Activated T-cell treated with anti-CD3 and anti-CD28 coated beads, Interleukin-2, amount 50 U/mL, for 72 hours (primary cell): ENCODE measurements at places on chromosomes 7 and 10. TPM values are rescaled to one million over a fixed set of nuclear protein-coding genes. Genes with fewer than 3 reads are reported as not detected.

C10orf67 gene
- total RNA-seq = 0.39 TPM

TMEM176B gene
- total RNA-seq = not detected

FGFBP3 gene
- total RNA-seq = 1.4 TPM

ERVW-1 gene
- not detected for total RNA-seq

PAX4 gene
- total RNA-seq = not detected

MMRN2 gene
- total RNA-seq = not detected

TSPAN13 gene
- total RNA-seq = 1.1 TPM

DNA sequence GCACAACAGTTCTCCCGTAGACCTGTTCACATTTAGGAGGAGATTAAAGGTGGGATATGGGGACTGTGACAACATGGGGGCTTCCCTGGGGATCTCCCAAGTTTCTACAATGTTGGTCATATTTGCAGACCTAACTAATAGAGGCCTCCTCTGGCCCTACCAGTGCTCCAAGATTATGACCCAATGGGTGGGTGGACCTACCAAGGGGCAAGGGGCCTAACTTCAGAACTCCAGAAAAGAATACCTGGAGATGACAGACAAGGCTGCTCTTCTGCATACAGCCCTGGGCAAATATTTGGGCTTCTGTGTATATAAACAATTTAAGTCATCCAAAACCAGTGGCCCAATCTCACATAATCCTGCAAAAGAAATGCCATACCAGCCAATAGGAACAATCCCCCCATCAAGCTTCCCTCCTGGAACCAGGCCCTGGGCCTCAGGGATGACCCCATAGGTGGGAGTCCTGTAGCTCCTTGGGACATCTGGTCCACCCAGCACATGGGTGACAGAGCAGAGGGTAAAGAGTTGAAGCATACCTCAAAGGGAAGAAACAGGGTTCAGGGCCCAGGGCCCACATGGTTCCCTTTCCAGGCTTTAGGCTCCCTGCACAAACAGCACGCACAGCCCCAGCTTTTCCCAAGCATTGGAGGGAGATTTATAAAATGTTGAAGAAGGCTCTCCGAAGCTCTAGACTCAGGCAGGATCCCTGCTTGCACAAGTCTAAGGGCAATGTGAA is 86.1 kb upstream of the CHST15 start:
- no peak overlapping the region for H3K27ac ChIP-seq
- peaks cover 29% of the 10 kb centered on the region for H3K4me1 ChIP-seq
- H3K36me3 ChIP-seq = no peaks in the 10 kb centered on the region
- DNase-seq = no peak
- peaks cover 8% of the 10 kb centered on the region for H3K27me3 ChIP-seq
- H3K4me3 ChIP-seq = no peak overlapping the region

DNA sequence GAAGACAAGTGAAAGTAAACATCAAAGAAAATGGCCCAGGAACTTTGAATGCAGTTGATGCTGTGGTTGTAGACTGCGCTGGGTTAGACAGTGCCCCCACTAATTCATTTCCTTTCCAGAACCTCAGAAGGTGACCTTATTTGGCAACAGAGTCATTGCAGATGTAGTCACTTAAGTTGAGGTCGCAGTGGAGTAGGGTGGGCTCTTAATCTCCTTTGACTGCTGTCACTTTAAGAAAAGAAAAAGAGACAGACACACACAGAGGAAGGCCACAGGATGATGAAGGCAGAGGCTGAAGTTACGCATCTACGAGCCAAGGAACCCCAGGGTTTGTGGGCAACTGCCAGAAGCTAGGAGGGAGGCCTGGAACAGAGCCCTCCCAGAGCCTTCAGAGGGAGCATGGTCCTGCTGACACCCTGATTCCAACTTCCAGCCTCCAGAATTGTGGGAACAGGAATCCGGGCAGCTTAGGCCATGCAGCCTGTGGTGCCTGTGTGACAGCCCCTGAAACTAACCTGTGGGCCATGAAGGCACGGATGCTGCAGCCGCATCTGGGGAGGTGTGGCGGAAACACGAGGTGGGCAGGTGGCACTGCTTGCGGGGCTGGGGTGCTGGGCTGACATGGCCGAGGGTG is 107.6 kb downstream of the PRKAG2 start:
- peaks cover 65% of the 10 kb centered on the region for H3K4me1 ChIP-seq
- H3K36me3 ChIP-seq = peaks cover 7% of the 10 kb centered on the region

- no peak within 1 kb of the TSS for H3K27ac ChIP-seq
- H3K27me3 ChIP-seq = peaks cover 26% of the 10 kb centered on the region
- no peaks in the 10 kb centered on the region for H3K36me3 ChIP-seq
These were observed at the start of gene RADIL for GRCh38 chr7:4883372-4884144. TSS of gene RADIL (minus strand) at chr7:4883716. CDS start at chr7:4878139, 5,577 bp downstream.

GRCh38 chr7:75639886-75640190 is 98.9 kb downstream of the HIP1 start:
- H3K27ac ChIP-seq = no peak overlapping the region
- H3K27me3 ChIP-seq = peaks cover 5% of the 10 kb centered on the region
- peak overlapping the region; percentile 90 for H3K4me3 ChIP-seq
- no peaks in the 10 kb centered on the region for H3K4me1 ChIP-seq

DNA sequence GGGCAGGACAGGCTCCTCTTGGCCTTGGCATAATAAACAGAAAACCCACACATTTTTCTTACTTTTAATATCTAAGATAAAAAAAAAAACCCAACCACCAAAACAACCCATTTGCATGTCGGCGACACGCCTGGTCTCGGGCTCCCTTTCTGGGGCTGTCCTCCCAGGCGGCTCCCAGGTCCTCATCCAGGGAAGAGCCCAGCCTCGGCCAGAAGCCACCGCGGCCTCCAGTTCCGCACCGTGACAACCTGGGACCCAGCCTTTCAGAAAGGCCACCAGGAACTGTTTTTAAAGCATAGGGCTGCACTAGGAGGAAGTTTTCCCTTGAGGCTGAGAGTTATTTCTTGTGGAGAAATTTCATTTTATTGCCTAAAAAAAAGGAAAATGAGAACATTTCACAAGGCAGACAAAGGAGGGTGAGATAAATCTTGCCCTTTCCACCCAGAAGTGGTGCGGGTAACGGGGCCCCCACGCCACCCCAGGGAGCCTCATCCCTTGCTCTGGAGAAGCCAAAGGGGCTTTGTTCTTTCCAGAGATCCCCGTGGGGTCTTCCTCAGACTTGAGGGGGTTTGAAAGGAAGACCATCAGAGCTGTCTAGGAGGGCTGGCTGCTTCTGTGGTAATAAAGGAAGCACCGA is 39.2 kb upstream of the MKRN1 start:
- peaks cover 5% of the 10 kb centered on the region for H3K4me1 ChIP-seq
- no peaks in the 10 kb centered on the region for H3K36me3 ChIP-seq
- peaks cover 8% of the 10 kb centered on the region for H3K27me3 ChIP-seq
- DNase-seq = no peak
- no peak overlapping the region for H3K4me3 ChIP-seq

DNA sequence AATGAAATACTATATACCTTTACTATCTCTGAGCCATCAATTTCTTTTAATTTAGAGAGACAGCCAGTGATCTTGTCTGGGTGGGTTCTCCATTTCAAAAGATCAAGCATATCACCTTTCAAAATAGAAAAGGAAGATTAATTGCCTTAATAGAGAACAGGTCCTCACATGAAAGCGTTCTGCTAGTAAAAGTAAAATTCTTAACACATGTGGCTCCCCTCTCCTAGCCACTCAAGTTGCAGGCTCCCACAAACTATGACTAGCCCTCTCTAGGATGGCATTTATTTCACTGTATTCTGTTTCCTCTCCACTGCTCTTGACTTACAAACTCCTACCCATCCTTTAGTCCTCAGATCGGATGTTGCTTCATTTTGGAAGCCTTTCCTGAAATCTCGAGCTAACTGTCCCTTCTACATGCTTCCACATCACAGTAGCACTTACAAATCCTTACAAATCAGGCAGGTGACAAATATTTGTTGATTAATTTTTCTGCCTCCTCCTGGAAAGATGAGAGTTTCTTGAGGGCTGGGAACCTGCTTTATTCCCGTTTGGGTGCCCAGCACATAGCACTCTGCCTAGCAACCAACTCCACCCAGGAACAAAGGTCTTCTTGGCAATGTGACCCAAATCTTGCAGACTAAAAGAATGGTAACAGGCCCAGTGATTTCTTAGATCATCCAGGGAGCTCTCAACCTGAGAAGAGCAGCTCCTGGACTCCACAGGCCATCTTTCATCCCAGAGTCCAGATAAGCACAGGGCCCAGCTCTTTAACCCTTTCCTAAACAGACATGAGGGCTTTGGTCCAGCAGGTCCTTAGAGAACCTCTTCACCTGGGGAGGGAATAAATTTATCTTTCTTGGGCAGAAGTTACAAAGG is 310.4 kb upstream of the IMMP2L start:
- H3K27me3 ChIP-seq = peaks cover 10% of the 10 kb centered on the region
- no peak overlapping the region for H3K4me3 ChIP-seq
- DNase-seq = no peak
- H3K27ac ChIP-seq = no peak overlapping the region
- H3K36me3 ChIP-seq = no peaks in the 10 kb centered on the region
- no peaks in the 10 kb centered on the region for H3K4me1 ChIP-seq

GRCh38 chr10:1090696-1091095 is 34.5 kb downstream of the WDR37 start:
- no peaks in the 10 kb centered on the region for H3K27me3 ChIP-seq
- H3K36me3 ChIP-seq = peaks cover 11% of the 10 kb centered on the region
- H3K4me1 ChIP-seq = peaks cover 4% of the 10 kb centered on the region
- no peak for DNase-seq

- H3K4me3 ChIP-seq = peak overlapping the region; percentile 43
- H3K4me1 ChIP-seq = peaks cover 55% of the 10 kb centered on the region
- DNase-seq = no peak
- H3K27ac ChIP-seq = peak overlapping the region; percentile 86
- peaks cover 3% of the 10 kb centered on the region for H3K36me3 ChIP-seq
These were observed 11.4 kb upstream of the PRF1 start for GRCh38 chr10:70613941-70614340.

GRCh38 chr10:12852687-12853086 is 148.8 kb downstream of the CCDC3 start:
- DNase-seq = no peak
- peaks cover 21% of the 10 kb centered on the region for H3K27me3 ChIP-seq
- H3K27ac ChIP-seq = no peak overlapping the region
- no peak overlapping the region for H3K4me3 ChIP-seq

DNA sequence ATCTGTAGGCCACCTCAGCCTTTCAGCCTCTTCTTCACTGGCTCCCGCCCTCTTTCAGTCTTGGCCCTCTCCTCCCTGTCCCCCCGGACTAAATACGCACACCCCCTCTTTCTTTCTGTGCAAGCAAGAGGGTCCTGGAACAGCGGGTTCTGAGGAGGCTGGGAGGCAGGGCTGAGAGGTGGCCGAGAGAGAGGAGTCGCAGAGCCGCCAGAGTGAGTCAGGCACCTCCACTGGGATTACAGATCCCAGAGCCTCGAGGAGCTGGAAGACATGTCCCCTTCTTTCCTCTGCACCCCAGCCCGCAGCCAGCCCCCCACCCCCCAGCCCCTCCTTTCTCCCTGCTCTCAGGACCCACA is 182 bp downstream of the CCDC136 start:
- peak overlapping the region; percentile 90 for H3K4me3 ChIP-seq
- H3K27me3 ChIP-seq = peaks cover 24% of the 10 kb centered on the region
- no peaks in the 10 kb centered on the region for H3K36me3 ChIP-seq
- DNase-seq = no peak

- H3K27me3 ChIP-seq = no peaks in the 10 kb centered on the region
- no peak within 1 kb of the TSS for H3K4me3 ChIP-seq
- no peaks in the 10 kb centered on the region for H3K36me3 ChIP-seq
- no peaks in the 10 kb centered on the region for H3K4me1 ChIP-seq
- no peak for DNase-seq
These were observed at the start of gene ASZ1 for GRCh38 chr7:117427258-117427701. TSS of gene ASZ1 (minus strand) at chr7:117427493. CDS start at chr7:117427460, 33 bp downstream.

- H3K27me3 ChIP-seq = no peaks in the 10 kb centered on the region
- no peaks in the 10 kb centered on the region for H3K36me3 ChIP-seq
- no peaks in the 10 kb centered on the region for H3K4me1 ChIP-seq
- no peak overlapping the region for H3K27ac ChIP-seq
- DNase-seq = no peak
These were observed 350.9 kb downstream of the ANKRD30A start for GRCh38 chr10:37476285-37476684.

GRCh38 chr10:34859170-34859569 is 44.1 kb upstream of the PARD3 start:
- no peaks in the 10 kb centered on the region for H3K36me3 ChIP-seq
- H3K27me3 ChIP-seq = peaks cover 6% of the 10 kb centered on the region
- H3K27ac ChIP-seq = no peak overlapping the region
- no peaks in the 10 kb centered on the region for H3K4me1 ChIP-seq
- H3K4me3 ChIP-seq = no peak overlapping the region

GRCh38 chr7:41915871-41916270 is 213.0 kb upstream of the INHBA start:
- H3K4me1 ChIP-seq = peaks cover 8% of the 10 kb centered on the region
- DNase-seq = no peak
- H3K36me3 ChIP-seq = no peaks in the 10 kb centered on the region
- H3K4me3 ChIP-seq = no peak overlapping the region
